Femur (tissue), 1 donor: ENCODE measurements at places on chromosomes 1 and 21.

DNA sequence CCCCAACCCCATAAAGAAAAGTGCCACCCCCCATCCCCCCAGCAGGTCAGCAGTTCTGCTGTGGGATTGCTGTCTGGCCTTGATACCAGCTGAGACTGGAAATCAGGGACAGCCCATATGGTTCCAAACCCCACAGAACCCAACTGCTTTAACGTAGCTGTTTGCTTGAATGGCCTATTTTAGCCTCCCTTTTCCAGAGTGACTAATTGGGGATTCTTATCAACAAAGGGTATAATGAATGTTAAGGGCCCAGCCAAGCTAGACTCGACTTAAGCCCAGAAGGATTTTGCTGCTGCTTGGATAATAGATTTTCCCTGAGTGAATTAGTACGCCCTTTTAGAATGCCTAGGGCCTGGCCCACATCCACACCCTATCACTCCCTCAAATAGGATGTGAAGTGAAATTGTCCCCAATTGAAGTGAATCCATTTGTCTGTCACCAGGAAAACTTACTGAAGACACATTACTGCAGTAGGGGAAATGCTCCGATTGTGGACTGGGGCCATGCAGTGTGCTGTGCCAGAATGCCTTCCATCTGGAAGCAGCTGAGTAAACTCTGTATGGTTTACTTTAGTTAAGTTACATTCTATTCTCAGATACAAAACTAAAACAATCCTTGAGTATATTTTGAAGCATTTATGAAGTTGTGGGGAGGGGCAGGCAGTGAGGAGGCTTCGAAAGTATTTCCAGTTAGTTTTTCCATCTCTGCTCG is 156.9 kb downstream of the DHRS3 start:
- peak; percentile 88 for DNase-seq

DNA sequence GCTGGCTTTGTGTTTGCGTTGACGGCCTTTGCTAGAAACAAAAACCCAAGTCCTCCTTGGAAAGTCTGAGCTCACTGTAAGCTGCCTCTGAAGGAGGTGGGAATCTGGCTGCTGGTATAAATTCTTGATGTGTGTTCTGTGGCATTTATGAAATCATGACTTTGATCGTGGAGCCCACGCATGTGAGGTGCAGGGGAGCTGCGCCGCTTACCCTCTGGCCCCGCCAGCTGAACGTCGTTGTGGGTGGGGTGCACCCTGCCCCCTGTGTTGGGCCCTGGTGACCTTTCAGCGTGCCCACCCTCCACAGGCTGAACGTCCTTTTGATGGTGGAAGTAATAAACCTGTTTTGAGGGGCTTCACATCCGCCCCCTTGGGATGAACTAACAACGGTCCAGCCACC is 21.2 kb upstream of the DIP2A start:
- no peak for DNase-seq

- DNase-seq: peak; percentile 19
These were observed 3.1 kb downstream of the FTCD start for GRCh38 chr21:46151989-46152926.

- no peak for DNase-seq
These were observed 11.9 kb downstream of the TRAF3IP3 start for GRCh38 chr1:209767706-209768105.

DNA sequence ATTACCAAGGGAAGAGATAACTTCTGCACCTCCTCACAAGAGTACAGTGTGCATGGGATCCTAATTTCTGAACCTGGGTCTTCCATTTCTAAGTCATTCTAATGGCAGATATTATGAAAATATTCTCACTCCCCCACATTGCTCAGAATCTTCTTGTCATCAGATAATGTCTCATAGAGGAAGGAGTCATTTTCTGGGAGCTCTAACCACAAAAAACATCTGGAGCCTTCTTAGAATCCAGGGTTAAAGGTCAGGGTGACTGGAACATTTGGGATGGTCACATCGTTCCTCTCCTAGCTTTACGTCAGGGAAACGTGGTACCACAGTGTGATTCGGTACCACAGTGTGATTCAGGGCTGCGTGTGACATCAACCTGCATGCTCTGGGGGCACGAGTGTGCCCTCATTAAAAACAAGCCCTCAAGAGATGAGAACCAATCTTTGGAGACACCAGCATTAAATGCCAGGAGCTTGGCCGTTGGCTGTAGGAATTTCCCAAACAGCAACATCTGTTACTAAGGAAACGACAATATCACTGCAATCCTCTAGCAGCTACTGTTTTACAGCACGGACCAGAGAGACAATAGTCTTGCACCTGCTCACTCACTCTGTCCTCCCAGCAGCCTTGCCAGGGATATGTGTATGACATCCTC is 179.1 kb downstream of the PSMG1 start:
- peak; percentile 62 for DNase-seq
